Glutamatergic neuron (in vitro differentiated cells): ENCODE measurements at places on chromosomes 3 and 15. TPM values are rescaled to one million over a fixed set of nuclear protein-coding genes. Genes with fewer than 3 reads are reported as not detected.

- no peak for DNase-seq
These were observed 127.9 kb downstream of the SLC25A26 start for GRCh38 chr3:66348704-66349103.

The PCLAF gene
- total RNA-seq = 4.7 TPM

The CFAP161 gene
- 0.39 TPM for total RNA-seq

DNA sequence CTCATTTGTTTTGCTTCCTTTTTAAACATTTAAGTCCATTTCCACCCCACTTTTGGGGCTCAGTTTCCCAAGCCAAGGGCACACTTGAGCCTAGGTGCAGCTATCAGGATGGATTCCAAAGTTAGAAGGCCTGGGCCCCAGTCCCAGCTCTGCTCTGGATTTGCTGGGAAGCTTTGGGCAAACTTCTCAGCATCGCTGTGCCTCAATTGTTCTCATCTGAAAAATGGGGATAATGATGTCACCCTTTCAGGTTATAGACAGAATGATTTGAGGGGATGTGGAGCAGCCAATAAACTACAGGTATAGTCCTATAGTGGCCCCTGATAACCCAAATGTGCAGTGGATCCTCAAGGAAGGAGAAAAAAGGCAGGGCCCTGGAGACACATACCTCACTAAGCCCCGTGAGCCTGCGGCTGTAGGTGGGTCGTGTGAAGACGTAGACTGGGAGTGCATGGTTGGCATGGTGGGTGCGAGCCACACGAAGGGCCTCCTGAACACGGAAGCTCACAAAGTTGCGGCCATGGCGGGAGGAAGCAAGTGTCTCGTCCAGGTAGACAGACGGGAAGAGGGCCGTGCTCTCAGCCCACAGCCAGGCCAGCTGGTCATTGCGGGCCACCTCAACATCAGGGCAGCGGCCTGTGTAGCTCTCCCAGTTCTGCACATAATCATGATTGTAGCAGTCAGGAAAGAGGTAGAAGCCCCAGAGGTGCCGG is 3.2 kb downstream of the HYAL2 start:
- DNase-seq = no peak

GRCh38 chr3:43461345-43461744 is 160.5 kb downstream of the ANO10 start:
- no peak for DNase-seq

DNA sequence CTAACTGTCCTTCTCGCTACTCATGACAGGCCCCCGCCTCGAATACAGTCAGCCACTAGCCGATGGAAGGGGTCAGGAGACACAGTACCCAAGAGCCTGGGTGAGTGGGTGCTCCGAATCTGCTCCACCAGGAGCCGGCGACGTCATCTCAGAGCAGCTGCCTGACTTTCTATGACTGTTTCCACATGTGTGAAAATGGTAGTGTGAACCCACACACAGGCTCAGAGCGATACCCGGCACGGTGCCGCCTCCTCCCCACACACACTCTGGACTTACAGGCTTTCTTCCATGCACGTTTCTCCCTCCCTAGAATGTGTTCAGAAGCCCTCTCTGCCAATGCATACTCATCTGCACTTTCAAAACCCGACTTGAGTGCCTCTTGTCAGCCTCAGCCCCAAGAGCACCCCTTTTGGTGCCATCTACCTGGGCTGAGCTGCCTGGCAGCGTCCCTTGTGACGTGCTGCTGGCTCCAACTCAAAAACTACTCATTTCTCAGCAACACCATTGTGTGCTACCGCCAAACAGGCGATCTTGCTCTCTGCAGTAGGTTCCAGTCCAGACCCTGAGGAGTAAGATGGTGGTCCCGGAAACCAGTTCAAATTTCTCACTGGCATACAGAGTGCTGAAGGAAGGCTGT is 29.7 kb downstream of the VGLL4 start:
- no peak for DNase-seq

DNA sequence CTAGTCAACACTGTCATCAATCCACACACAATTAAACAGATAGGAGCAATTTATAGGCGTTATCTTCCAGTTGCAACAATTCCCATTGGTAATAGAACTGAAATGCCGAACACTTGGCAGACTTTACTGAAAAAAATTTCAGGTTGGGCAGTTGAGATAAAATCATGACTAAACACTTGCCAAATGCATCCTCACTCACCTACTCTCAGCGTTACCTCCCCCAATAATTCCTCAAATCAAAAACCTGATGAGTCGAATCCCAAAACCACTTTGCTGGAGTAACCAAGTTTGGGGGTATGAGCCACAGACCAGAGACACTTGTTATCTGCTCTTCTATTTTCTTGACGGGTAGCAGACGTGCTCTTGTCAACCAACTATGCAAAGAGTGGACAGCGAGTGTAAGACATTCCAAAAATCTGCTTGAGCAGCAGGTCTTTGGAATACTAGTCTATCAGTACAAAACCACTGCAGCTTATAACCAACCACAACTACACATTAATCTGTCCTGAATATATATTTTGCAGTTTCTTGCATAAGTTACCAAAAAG is 30.3 kb downstream of the PPP1R2 start:
- no peak for DNase-seq

DNA sequence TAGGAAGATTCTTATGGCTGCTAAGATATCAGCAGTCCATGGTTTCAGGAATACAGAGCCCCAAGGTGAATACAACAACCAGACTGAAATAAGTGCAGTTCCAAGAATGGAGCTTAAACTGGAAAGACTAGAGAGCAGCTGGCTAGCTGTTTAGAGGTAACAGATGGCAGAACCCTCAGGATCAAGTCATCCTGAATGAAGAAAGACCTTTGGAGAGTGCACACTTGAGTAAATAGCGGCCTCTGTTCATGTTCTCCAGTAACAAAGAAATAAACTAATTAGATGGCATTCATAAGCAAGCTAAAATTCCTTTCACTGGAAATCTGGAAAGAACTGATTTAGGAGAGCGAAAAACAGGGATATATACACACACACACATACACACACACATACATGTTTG is 968.4 kb downstream of the FHIT start:
- DNase-seq = no peak

DNA sequence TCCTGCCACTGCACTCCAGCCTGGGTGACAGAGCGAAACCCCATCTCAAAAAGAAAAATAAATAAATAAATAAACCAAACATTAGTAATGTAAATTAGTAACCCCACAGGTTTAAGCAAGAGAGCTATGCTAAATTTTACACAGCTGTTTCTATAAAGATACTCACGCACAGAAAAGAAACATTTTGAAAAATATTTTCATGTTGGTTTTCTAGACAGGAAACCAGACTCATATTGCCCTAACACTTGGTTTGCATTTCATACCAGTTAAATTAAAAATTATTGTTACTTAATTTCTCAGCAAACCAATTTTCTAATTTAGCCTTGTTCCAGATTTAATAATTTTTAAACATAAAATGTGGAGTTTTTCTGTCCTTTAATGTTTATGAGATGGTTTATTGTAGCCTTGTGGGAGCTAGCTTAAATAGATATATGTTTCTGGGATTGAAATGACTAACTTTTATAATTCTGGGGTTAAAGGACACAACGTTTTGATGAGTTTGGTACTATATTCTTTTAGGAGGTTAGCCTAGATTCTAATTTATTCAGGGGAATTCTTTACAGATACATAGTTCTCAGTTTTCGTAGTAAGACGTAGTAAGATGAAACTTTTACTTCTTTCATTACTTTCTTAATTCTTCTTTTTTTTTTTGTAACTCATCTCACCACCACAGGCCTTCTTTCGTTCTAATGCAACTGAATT is 42.6 kb upstream of the SLC4A7 start:
- DNase-seq = no peak

The SHC4 gene
- 4.4 TPM for total RNA-seq

DNA sequence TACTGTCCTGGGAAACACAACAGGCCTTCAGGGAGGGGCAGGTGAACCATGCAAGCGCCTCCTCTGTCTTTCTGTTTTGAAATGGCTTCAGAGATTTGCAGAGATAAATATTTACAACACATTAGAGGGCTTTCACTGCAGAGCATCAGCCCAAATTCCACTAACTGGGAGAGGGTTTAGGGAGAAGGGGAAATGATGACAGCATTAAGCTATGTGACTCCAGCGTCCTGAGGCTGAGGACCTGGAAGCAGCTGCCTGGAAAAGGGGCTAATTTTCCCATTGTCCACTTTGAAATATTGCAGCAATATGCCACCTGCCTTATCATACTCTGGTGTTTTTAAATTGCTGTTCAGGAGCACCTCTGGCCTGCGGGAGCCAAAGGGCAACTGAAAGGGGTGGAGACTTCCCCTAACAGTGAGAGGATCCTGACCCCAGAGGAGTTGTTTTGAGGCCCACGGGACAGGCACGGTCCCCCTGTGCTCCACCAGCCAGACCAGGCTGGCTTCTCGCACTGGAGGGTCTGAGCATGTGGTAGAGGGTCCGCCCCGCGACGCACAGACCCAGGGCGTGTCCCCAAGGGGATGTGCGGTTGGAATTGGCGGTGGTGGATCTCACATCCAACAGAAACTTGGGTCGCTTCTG is 110.6 kb downstream of the XXYLT1 start:
- DNase-seq = no peak

GRCh38 chr15:98946301-98947255 is 61.0 kb downstream of the PGPEP1L start:
- no peak for DNase-seq

- DNase-seq = no peak
These were observed 190.1 kb downstream of the IL5RA start for GRCh38 chr3:2920103-2920502.

- no peak for DNase-seq
These were observed 22.4 kb downstream of the GYG1 start for GRCh38 chr3:149013726-149014125.

GRCh38 chr3:125350597-125350996 is 24.5 kb downstream of the ZNF148 start:
- no peak for DNase-seq

DNA sequence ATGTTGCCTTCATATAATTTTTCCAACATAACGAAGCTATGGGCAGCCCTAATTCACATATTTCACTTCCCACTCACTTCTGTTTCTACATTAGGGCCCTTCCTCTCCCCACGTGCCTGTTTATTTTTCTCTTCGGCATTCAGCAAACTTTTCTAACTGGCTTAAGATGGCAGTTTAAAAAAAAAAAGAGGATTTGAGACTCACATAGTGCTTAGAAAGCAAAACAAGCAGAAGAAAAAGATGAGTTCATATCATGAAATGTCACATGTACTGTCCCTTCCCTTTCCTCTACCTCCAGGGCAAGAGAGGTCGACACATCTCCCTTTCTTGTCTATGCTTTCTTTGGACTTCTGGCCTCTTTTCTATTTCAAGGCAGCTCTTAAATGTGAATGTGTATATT is 30.6 kb downstream of the SLC49A4 start:
- DNase-seq = no peak

DNA sequence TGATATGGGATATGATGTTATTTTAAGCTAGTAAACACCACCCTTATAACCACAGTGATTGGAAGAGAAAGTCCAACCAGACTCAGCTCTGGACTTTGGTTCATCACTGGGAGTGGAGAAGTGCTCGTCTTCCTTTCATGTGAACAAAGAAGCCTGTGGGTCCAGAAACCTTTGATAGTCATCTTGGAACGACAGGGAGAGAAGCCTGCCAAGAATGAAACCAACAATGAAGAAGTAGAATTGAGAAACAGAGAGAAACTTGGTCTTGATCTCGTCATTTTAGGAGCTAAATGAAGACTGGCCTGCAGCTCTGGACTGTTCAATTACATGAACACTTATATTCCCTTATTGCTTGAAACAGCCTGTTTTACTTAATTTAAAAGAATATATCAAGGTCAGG is 13.1 kb upstream of the SLC35G2 start:
- no peak for DNase-seq

The PIK3R4 gene
- total RNA-seq = 19.4 TPM

- DNase-seq = no peak
These were observed 33.6 kb upstream of the LRIG1 start for GRCh38 chr3:66534304-66534845.

The ACTRT3 gene
- total RNA-seq = 1.8 TPM

The ARRDC4 gene
- 16.9 TPM for total RNA-seq

GRCh38 chr15:88637841-88638625 is 783 bp upstream of the ISG20 start:
- DNase-seq = no peak

DNA sequence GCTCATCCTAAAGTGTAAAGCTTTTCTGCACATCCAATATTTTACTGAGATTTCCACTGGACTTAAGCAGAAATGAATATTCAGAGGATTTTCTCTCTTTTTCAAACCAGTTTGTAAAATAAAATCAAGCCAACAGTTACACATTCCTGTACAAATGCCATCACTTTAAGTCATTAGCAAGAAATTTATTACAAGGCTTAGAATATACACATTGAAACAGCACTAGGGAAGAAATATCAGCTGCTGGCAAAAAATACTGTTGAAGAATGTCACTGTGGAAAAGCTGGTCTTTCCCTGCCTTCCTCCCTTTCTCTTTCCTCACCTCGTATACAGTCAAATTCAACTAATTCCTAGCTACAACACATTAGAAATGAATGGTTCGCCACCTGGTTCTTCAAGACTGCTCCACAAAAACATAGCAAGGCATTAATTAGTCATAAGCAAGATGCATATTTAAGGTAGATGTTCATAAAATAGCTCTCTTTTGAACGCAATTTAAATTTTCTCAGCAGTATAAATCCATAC is 21.3 kb downstream of the PLOD2 start:
- no peak for DNase-seq

- DNase-seq = no peak
These were observed 12.8 kb downstream of the PCSK6 start for GRCh38 chr15:101476756-101477155.

The CLDN16 gene
- not detected for total RNA-seq

DNA sequence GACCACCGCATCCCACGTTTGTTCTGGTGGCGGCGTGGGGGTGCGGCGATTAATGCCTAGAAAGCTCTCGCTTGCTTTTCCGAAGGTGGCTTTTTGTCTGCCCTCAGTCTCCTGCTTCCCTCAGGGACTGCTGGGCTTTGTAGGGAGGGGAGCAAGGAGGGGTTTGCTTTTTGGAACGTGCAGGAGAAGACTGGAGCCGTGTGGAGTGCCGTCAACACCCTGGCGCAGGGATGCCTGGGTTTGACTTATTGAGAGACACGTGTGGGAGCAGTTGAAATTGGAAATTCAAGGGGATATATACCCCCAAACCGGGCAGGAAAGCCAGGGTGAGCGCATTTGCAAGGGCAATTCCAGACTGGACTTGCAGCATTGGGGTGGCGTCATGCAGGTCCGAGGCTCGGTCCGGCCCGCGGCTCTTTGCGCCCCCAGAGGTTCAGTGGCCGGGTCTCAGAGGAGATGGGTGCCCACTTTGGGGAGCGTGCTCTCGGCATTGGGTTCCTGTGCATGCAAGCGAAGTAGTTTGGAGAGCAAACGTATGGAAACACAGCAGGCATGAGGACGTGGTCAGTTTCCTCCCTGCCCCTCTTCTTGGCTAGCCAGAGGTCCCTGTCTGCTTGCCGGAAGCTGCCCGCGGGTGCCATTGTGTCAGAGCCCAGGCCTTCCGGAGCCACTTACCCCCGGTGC is 2.1 kb downstream of the EPHB1 start:
- DNase-seq = no peak

The CALML4 gene
- 4.1 TPM for total RNA-seq
